ENCODE measurements at places on chromosomes 7 and 10.

DNA sequence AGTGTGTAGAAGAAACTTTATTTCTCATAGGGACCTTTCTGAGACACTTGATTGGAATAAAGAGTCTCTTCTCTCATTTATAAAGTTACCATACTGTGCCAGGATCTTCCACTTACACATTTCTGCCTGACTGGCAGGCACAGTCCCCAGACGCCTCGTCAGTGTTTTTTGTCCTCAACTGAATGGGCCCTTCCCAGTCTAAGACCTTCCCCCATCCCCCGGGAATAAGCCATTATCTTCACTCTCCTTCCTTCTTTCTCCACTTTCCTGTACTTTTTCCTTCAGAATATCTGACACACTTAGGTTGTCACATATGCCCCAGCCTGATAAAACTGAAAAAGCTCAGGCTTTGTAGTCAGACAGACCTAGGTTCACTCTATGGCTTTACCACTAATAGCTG lies 35.3 kb upstream of the KCNIP2 start:
- DNase-seq = no peak

- DNase-seq = no peak
Measured at GRCh38 chr10:4326647-4327046, 499.4 kb upstream of the AKR1E2 start.

- DNase-seq = no peak
Measured at GRCh38 chr7:97307521-97308108, 190.1 kb downstream of the SDHAF3 start.

DNA sequence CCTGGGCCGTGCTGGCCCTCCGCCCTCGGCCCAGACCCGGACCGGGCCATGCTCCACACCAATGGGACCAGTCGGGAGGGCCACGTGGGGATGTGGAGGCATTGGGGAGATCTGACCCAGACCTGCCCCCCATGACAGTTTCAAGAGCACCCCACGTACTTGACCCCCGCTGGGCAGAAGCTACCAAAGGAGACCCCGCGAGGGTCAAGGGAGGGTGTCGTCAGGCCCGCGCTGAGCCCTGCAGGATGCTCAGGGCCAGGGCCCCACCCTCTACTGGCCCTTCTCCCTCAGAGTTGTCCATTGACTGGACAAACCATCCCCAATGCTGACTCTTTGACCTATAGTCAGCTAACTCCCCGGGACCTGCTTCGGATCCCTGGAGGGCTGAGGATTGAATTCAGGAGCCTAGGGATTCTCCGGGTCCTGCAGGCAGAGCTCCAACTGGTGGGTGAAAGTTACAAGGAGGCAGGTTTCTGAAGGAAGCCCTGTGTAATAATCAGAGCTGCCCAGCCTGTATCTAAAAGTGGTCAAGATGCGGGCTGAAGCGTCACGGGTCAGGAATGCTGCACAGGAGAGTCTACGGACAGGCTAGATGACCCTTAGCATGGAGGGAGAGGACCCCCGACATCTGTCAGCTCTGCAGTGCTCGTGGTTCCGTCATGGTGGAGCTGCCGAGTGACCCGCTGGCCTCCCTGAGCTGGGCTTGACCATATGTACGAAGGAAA lies 498 bp upstream of the CALHM2 start:
- no peak for DNase-seq

DNA sequence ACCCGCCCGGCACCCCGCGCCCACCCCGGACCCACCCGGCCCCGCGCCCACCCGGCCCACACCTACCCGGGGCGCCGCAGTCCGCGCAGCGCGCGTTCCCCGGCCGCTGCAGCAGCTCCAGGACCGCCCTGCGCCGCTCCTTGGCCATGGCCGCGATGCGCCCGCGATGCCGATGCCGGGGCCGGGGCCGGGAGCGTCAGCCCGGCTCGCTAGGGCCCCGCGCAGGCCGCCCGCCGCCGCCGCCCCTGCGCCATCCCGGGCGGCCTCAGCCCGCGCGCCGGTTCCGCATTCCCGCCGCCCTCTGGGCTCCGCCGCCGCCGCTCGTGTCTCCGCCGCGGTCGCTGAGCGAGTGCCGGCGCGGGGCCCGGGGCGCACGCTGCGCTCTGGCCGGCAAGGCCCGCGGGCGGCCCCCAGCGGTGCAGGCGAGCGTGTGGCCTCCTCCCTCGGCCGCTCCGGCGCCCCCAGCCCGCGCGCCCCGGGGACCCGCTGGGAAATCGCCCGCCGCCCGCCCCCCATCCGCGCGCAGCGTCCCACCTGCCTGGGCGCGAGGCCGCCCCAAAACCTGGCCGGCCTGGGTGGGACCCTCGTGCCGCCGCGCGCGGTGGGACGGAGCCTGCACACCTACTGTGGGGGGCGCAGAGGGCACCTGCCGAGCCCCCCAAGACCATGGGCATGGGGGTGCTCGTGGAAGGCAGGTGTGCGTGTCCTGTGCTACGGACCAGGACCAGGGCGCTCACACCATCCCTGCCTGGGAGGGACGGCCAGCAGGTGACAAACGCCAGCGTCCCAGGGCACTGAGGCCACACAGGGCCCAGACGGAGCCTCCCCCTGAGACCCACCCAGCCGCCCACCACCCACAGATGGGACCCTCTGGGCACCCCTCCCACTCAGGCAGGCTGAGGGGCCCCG lies at the start of gene ADAP1:
Gene ADAP1 (minus strand): TSS at position 351 of the 909 bp plus-strand sequence. CDS start 203 bp downstream, at position 148.
- peak; percentile 84 for DNase-seq

All from suppressor macrophage (primary cell).